ENCODE measurements at places on chromosomes 5 and 9.

- no peak for DNase-seq
These were observed 13.0 kb downstream of the PTGES2 start for GRCh38 chr9:128114326-128115186.

DNA sequence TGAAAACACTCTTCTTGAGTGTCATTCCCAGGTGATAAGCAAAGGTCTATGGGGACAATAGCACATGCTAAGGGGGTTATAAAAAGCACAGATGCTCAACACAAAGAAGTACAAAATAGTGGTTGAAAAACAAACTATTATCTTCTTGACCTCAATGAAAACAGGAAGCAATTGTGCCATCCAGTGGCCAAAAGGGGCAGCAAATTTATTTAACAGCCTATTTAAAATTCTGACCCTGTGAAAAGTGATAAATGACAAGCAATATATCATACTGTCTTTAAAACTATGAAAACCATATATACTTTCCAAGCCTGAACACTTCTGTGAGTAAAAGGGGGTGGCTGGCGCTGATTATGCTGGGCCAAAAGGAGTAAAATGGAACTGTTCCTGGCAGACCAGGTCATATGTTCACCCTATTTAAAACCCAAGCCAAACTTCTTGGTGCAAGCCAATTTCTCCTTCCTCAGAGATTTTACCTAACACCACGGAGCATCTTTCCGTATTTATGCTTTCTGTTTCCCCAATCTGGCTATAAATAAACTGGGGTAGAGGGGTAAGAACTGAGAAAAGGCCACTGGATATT, 29.7 kb downstream of the TEX10 start:
- peak; percentile 50 for DNase-seq

DNA sequence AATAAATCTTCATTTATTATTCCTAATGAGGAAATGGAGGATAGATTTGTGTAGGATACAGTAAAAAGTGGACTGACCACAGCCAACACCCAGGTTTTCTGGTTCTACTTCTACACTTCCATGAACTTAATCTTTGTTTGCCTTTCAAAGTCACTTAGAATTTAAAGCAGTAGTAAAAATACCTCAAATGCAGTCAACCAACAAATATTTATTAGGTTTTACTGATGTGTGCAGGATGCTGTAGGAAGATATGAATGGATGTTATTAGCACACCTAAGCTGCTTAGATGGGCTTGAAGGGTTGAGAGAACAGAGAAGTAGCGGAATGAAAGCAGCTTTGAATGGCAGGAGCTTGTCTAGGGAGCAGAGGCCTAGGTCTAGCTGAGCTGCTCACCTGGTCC, 201.1 kb downstream of the PALM2AKAP2 start:
- DNase-seq = no peak

DNA sequence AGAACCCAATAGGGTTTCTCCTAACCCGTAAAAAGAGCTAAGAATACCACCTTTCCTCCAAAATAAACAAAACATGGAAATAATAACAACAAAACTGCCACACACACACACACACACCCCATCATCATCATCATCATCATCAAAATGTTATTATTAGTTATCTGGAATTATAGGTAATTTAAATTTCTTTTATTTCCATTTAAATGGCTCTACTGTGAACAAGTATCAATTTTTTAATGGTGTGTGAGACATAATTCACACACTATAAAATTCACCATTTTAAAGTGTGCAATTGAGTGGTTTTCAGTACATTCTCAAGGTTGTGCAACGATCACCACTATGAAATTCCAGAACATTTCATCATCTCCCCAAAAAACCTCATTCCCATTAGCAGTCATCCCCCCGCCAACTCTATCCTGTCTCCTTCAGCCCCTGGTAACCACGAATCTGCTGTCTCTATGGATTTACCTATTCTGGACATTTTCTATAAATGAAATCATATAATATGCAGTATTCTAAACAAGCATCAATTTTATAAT, 172.7 kb downstream of the ROR2 start:
- no peak for DNase-seq

- no peak for DNase-seq
These were observed 68.8 kb downstream of the ELL2 start for GRCh38 chr5:95892784-95893354.

DNA sequence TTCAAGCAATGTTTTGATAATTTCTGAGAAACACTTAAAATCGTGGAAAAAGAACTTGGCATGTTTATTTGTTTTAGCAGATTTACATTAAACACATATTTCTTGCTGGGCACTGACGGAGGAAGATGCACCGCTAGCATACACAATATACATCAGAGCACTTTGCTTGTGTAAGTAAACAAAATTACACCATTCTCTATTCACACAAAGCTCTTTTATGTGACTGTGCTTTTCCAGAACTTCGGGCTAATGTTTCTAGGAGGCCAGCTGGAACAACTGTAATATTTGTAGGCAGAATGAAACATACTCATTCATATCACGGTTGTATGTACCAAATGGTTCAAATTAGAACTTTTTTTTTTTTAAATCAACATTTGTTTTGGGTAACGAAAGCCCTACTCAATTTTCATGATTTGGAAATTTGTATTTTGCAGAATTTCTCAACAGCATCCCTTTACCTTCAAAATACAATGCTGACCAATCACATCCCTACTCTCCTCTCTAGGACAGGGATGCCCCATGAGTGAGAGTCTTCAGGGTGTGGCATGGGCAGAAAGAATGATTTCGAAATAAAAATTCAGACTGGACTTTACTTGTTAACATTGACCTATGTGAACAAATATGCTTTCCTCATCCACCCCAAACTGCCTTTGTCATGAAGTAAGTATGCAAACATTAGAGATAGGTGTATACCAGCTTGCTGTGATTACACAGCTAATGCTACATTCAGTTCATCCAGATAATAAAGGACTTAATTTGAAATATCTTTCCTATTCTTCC, 425.1 kb downstream of the BNC2 start:
- DNase-seq = no peak
